ENCODE measurements at places on chromosomes 5 and 9. TPM values are rescaled to one million over a fixed set of nuclear protein-coding genes. Genes with fewer than 3 reads are reported as not detected.
A peak's percentile ranks its signal among the peaks of the same experiment; 100 is the strongest.

- no peak for DNase-seq
- peaks cover 26% of the 10 kb centered on the region for H3K4me1 ChIP-seq
- no peaks in the 10 kb centered on the region for H3K27me3 ChIP-seq
- H3K36me3 ChIP-seq: no peaks in the 10 kb centered on the region
- peak overlapping the region; percentile 83 for H3K27ac ChIP-seq
- peak overlapping the region; percentile 71 for H3K4me3 ChIP-seq
Observed at GRCh38 chr9:14349447-14350348, 35.8 kb upstream of the NFIB start.

The PPIC gene
- 13.7 TPM for total RNA-seq

GRCh38 chr5:24789611-24790351 is 145.0 kb upstream of the CDH10 start:
- no peak overlapping the region for H3K27ac ChIP-seq
- H3K27me3 ChIP-seq: no peaks in the 10 kb centered on the region
- no peaks in the 10 kb centered on the region for H3K36me3 ChIP-seq
- no peak for DNase-seq
- no peak overlapping the region for H3K4me3 ChIP-seq

The SPINK13 gene
- not detected for total RNA-seq

The PCDHGA2 gene
- 1.2 TPM for total RNA-seq

GRCh38 chr9:87337335-87338087 is 160.2 kb upstream of the DAPK1 start:
- no peak overlapping the region for H3K27ac ChIP-seq
- H3K4me3 ChIP-seq: peak overlapping the region; percentile 17
- H3K27me3 ChIP-seq: no peaks in the 10 kb centered on the region

GRCh38 chr5:170223360-170223759 is 9.4 kb upstream of the C5orf58 start:
- no peak overlapping the region for H3K4me3 ChIP-seq
- H3K27ac ChIP-seq: no peak overlapping the region
- H3K4me1 ChIP-seq: no peaks in the 10 kb centered on the region
- no peak for DNase-seq
- H3K36me3 ChIP-seq: no peaks in the 10 kb centered on the region

- no peaks in the 10 kb centered on the region for H3K36me3 ChIP-seq
- H3K27me3 ChIP-seq: peaks cover 2% of the 10 kb centered on the region
- H3K4me3 ChIP-seq: no peak overlapping the region
- no peaks in the 10 kb centered on the region for H3K4me1 ChIP-seq
Observed at GRCh38 chr5:54357408-54358058, 47.2 kb upstream of the ARL15 start.

- H3K27me3 ChIP-seq: no peaks in the 10 kb centered on the region
- no peak for DNase-seq
- H3K4me1 ChIP-seq: no peaks in the 10 kb centered on the region
- H3K4me3 ChIP-seq: no peak overlapping the region
- H3K27ac ChIP-seq: no peak overlapping the region
- no peaks in the 10 kb centered on the region for H3K36me3 ChIP-seq
Observed at GRCh38 chr5:16844952-16845351, 91.1 kb downstream of the MYO10 start.

DNA sequence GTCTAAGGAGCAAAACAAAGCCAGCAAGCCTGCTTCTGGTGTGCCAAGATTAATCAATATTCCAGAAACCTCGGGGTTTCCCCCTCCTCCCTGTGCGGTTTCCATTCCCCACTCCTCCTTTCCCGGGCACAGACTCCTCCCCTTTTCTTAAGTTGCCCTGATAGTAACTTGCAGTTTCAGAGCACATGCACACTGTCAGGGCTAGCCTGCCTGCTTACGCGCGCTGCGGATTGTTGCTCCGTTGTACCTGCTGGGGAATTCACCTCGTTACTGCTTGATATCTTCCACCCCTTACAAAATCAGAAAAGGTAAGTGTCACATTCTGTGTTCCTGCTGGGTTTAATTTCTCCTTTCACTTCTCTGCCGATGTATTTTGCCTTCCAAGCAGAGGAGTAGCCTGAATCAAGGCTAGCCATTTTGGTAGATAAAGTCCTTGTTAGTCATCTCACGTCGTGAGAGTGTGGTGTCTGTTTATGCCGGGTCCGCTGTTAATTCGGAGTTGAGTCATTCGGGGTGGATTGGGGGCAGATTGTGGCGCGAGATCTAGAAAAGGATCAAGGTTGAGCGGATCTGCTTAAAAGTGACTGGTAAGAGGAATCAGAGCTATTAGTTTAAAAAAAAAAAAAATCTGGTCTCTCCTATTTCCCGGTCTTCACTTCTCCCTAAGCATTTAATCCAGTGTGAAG is at the start of gene SLC1A3:
Gene SLC1A3, plus strand, starts transcription at position 179 of the 686 bp plus-strand sequence. CDS start 1,818 bp downstream, outside the sequence.
- H3K36me3 ChIP-seq: no peaks in the 10 kb centered on the region
- no peaks in the 10 kb centered on the region for H3K27me3 ChIP-seq
- peak within 1 kb of the TSS; percentile 88 for H3K27ac ChIP-seq
- H3K4me3 ChIP-seq: peak within 1 kb of the TSS; percentile 81
- H3K4me1 ChIP-seq: peaks cover 13% of the 10 kb centered on the region

GRCh38 chr5:102654559-102655349 is 100.4 kb upstream of the PAM start:
- H3K27me3 ChIP-seq: no peaks in the 10 kb centered on the region
- no peak overlapping the region for H3K27ac ChIP-seq
- no peaks in the 10 kb centered on the region for H3K4me1 ChIP-seq

The NEUROG1 gene
- total RNA-seq: not detected

DNA sequence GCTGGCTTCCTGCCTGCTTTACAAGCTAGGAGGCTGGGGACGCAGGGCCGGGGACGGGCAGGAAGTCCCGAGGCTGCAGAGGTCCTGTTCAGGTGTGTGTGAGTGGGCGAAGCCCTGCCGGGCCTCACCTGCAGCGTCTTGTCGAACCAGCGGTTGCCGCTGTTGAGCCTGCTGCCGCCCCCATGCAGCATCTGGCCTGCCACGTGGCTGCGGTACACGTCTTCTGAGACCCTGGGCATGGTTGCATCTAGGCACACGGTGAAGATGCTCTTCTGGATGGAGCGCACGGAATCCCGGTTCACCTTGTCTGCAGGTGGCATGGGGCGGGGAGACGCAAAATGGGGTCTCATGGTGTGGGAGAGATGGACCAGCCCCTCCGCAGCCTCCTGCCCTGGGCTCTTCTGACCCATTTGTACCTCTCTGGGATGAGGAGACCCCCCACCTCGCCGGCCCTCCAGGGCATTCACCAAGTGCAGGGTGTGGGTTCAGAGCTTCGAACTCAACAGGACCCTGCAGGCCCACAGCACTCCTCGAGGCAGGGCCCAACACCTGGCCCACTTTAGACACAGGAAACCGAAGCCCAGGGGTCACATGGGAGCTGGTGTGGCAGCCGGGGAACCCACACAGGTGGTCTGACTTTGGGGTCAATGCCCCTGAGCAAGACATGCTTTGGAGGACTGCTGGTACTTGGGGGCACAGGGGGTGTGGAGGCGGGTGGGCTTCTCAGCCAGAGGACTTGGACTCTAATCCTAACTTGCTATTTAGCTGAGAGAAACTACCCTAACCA is 10.0 kb downstream of the CRAT start:
- DNase-seq: no peak
- peaks cover 11% of the 10 kb centered on the region for H3K4me1 ChIP-seq
- H3K27me3 ChIP-seq: no peaks in the 10 kb centered on the region
- peaks cover 4% of the 10 kb centered on the region for H3K36me3 ChIP-seq

- no peaks in the 10 kb centered on the region for H3K27me3 ChIP-seq
- H3K36me3 ChIP-seq: no peaks in the 10 kb centered on the region
- H3K4me3 ChIP-seq: no peak overlapping the region
- no peak for DNase-seq
Observed at GRCh38 chr5:18236386-18236785, 602.1 kb downstream of the TAF11L14 start.

GRCh38 chr9:88464851-88465250 is 70.1 kb upstream of the NXNL2 start:
- H3K4me1 ChIP-seq: no peaks in the 10 kb centered on the region
- no peak overlapping the region for H3K4me3 ChIP-seq
- DNase-seq: no peak
- H3K27me3 ChIP-seq: no peaks in the 10 kb centered on the region

GRCh38 chr5:158629591-158630312 is 470.0 kb downstream of the EBF1 start:
- DNase-seq: no peak
- H3K36me3 ChIP-seq: no peaks in the 10 kb centered on the region
- no peak overlapping the region for H3K4me3 ChIP-seq
- H3K27me3 ChIP-seq: no peaks in the 10 kb centered on the region

Measured in psoas muscle (tissue), 8 donors.